Endodermal cell (in vitro differentiated cells): ENCODE measurements at places on chromosomes 1 and 21. TPM values are rescaled to one million over a fixed set of nuclear protein-coding genes. Genes with fewer than 3 reads are reported as not detected.

DNA sequence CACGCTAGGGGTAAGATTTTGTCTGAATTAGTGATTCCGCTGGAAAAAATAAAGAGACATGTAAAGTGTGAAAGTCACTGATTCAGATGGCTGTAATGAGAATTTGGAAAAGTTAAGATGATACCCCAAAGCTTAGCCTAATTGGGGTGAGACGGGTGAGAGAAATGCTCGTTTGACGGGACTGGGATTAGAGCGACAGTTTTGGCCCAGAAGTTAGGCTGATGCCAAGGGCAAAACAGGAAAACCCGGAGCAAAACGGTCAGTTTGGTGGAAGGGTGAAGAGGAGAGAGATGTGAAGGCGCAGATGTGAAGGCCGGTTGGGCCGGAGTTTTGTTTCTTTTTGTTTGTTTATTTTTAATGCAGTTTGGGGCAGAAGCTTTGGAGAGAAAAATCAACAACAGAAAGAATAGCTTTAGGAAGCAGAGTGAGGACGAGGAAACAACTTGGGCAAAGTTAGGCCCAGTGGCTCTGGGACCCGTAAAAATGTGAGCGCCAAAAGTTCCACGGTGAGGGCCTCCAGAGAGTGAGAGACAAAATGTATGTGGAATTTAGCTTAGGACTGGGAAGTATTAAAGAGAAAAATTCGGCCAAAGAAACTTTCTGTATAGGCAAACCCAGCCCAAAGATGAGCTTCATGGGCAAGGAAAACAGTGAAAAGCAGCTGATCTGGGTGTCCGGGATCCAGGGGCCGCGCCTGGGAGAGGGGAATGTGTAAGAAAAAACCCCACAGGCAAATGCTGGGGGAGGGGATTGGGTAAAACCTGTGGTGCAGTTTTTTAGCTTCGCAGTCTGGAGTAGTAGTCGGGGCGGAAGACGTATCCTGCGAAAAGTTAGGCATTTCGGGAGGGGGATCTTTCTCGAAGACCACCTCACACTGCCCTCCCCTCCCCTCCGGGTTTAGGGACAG is 1.2 kb downstream of the DMRTA2 start:
- DNase-seq: peak; percentile 66

DNA sequence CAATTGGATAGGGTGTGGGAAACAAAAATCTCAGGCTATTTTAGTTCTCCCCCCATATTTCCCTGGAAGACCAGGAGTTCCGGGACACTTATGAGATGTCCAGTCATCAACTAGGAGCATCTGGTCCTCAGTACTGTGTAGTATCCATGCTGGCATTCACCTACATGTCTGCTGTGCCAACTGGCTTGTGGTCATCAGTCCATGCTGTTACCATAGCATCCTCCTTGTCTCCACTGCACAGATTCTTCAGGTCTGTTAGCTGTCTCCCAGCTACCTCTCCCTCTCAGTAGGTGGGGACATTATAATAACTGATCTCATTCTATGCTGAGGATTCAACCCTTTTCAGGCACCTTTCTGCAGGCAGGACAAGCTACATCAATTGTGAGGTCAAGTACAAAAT is 302.9 kb downstream of the BARHL2 start:
- no peak for DNase-seq

DNA sequence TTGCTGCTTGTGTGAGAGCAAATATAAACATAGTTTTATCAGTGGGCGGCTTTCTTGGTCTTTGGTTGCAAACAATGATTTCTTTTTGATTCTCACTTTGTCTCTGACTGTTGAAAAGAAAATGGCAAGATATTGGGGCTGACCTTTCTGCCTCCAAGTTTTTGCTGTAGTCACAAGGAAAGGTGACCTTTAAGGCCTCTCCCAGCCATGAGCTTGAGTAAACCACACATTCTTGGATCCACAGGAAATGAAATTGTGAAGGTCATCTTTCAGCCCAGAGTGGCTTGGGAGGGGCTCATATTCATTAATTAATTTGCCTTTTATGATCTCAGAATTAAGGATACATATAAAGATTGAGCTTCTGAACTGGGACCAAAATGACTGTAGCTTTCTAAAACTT is 241.6 kb downstream of the BACH1 start:
- DNase-seq: no peak

- no peak for DNase-seq
Measured at GRCh38 chr1:29196863-29197589, 15.3 kb upstream of the SRSF4 start.

DNA sequence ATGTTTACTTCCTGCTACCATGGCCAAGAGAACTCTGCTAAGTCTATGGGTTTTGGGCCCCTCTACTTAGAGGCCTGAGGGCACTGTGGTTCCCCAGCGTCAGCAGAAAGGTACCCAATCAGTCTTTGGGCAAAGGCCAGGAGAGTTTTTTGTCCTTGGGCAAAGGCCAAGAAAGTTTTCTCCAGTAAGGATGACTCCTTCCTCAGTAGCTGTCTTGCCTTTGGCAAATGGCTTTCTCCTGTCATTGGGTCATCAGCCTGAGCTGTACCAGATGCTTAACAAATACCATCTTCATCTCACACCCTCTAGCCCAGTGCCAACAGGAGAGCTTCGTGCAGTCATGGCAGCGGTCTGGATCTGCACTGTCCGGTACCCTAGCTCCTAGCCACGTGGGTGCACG is 199.3 kb upstream of the TMEM51 start:
- DNase-seq: no peak

Gene L1TD1
- 66.4 to 71.0 TPM (median 66.7 TPM) in 3 replicates for total RNA-seq
